ENCODE measurements at places on chromosomes 5 and 9.

- no peak for DNase-seq
Measured at GRCh38 chr9:138022121-138022741, 144.6 kb downstream of the CACNA1B start.

- no peak for DNase-seq
Measured at GRCh38 chr5:115531787-115532367, 12.7 kb downstream of the FEM1C start.

DNA sequence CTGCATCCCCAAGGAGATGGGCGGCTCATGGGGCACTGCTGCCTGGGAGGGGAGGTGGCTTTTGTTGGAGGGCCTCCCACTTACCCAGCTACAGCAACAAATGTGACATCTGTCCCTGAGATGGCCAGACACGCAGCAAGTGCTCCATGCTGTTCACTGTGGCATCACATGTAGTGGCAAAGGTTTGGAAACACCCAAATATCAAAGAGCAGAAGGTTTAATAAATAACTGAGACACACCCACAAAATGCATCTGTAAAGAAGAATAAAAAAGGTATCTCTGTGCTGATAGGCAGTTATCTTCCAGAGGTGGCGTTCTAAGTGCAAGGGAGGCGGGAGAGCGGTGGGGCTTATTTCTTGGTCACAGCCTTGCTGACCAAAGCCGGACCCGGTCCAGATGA lies 23.3 kb upstream of the CLPTM1L start:
- DNase-seq: no peak

DNA sequence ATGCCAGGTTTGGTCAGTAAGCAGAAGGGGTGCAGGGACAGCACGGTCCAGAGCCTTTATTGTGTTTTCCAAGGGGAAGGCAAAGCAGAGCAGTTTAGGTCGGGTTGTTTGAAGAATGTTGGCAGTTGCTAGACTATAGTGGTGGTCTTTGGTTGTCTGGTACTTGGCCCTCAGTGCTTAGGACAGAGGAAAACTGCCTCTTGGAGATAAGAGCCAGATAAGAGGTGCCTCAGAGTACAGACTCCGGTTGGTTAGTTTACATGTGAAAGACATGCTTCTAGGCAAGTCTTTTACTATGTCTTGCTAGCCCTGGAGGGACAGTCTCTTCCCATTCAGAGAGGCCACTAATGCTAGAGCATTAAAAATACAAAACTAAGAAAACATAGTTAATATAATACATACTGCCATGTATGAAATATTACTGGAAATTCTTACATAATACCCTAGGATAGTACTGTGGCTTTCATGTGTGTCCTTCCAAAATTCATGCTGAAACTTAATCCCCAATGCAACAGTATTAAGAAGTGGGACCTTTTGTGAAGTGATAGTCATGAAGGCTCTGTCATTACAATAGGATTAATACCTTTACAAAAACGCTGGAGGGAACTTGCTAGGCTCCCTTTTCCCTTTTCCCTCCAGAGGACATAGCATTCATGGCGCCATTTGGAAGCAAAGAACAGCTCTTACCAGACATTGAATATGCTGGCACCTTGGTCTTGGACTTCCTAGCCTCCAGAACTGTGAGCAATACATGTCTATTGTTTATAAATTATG lies 280.4 kb downstream of the TMEM167A start:
- no peak for DNase-seq

- DNase-seq: no peak
Measured at GRCh38 chr5:38892363-38892762, 46.6 kb downstream of the OSMR start.

DNA sequence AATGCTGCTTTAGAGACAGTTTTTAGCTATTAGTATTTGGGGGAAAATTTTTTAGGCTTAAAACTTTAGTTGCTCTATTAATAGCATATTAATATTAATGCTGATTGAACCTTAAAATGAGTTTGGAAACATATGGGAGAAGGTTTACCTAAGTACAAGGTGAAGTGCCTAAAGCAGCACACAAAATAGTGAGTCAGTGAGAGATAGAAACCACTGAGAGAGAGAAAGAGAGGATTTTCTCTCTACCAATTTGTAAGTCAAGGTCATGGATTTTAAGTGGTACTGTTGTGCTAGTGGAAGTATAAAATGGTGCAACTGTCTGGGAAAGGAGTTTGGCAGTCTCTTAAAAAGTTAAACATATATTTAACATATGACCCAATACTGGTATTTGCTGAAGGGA lies 64.9 kb downstream of the MARCHF3 start:
- DNase-seq: no peak

DNA sequence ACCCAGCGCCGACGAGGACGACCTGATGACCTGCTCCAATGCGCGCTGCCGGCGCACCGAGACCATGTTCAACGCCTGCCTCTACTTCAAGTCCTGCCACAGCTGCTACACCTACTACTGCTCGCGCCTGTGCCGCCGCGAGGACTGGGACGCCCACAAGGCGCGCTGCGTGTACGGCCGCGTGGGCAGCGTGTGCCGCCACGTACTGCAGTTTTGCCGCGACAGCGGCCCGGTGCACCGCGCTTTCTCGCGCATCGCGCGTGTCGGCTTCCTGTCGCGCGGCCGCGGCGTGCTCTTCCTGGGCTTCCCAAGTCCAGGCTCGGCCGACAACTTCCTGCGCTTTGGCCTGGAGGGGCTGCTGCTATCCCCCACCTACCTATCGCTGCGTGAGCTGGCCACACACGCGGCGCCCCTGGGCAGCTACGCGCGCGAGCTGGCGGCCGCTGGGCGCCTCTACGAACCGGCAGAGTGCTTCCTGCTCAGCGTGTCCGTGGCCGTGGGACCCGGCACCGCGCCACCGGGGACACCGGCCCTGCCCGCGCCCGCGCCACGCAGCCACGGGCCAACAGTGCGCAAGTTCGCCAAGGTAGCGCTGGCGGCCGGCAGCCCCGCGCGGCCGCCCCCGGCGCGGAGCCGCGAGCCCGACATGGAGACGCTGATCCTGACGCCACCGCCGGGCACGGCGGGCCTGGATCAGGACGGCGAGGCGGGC lies 2.7 kb upstream of the PHPT1 start:
- no peak for DNase-seq

DNA sequence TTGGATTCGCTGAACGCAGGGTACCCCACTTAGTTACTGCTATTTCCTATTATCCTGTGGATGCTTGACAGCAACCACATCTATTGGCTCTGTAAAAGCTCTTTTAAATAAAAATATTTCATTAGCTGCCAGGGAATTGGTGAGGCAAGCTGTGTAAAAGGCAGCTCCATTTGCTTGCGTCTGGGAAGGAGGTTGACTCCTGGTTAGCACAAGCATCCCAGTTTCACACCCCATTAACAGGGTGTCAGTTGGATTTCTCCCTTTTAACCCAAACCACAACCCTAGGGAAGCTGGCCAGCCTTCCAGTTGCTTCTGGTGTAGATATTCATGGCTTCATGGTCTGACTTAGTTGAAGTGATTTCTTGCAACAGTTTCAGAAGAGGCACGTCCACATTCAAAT lies 151.0 kb downstream of the GPBP1 start:
- no peak for DNase-seq

DNA sequence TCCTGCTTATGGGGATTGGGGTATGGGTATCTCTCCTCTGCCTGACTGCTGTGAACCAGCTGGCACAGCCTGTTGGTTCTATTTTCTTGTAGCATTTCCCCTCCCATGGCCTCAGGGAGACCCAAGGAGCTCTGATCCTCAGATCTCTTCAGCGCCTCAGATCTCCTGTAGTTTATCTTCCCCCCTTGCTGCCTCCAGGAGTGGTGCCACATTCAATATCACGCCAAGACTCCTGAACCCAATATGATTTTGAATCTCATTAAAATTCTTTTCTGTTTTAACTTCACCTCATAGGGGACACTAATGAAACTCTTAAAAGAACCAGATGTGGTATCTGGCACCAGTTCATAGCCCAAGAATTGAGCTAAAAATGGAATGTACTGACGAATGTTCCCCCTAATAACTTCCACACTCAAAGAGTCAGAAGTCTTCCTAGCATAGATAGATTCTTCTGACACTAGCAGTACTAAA lies 59.6 kb upstream of the LIFR start:
- DNase-seq: no peak

- no peak for DNase-seq
Measured at GRCh38 chr5:143558048-143558447, 154.6 kb upstream of the NR3C1 start.

- no peak for DNase-seq
Measured at GRCh38 chr5:26843677-26844076, 194.7 kb downstream of the CDH9 start.

GRCh38 chr9:8074713-8075286 lies 275.2 kb upstream of the DMAC1 start:
- DNase-seq: no peak

DNA sequence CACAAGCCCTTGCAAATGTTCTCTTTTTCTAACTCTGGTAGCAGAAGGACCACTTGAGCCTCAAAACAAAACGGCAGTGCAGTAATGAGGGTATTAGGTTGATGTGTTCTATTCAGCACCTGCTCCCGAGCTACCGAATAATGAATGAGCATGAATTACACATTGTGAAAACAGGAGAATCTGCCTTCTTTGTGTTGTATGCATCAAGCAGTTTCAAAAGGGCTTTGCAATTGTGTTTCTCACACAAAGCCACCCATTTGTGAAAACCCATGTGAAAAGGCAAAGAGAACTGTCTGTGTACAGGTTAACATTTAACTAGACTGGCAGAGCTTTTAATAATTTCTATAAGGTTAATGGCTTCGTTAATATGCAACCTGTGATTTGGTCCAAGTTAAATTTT lies 97.8 kb downstream of the STK32A start:
- DNase-seq: peak; percentile 45

DNA sequence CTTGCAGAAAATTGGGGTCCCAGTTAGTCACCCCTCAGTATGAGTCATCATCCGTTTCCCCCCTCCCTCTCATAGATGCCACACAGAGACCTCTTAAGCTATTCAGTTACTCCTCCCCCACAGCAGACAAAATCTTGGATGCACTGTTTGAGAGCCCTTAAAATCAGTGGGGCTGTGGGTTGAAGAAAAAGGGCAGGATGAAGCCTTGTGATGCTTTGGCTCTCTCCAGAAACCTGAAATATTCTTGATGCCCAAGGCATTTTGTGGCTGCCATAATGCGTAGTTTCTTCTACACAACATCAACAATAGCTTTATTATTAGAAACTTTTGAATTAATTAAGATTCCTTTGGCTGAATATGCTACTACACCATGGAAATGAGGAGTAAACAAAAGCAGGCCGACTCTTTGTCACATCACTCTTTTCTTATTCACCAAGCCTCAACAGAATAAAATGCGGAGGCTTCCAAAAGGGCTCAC lies 133.8 kb downstream of the MRPS30 start:
- DNase-seq: no peak

DNA sequence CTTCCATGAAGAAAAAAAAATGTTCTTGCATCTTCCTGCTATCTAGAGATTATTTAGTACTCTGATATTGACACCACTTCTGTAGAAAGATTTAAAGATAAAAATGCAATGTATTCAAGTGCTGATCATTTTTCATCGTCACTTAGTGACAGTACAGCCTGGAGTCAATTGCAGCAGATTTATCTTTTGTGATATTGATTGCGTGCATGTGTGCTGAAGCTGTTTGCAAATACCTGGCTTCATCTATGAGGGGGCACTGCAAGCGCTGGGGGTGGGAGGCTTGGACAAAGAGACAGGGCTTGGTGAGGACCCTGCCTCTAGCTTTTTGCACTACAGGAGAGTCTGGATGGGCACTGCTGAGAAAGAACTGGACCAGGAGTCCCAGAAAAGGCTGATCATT lies 38.0 kb upstream of the MED27 start:
- DNase-seq: no peak

DNA sequence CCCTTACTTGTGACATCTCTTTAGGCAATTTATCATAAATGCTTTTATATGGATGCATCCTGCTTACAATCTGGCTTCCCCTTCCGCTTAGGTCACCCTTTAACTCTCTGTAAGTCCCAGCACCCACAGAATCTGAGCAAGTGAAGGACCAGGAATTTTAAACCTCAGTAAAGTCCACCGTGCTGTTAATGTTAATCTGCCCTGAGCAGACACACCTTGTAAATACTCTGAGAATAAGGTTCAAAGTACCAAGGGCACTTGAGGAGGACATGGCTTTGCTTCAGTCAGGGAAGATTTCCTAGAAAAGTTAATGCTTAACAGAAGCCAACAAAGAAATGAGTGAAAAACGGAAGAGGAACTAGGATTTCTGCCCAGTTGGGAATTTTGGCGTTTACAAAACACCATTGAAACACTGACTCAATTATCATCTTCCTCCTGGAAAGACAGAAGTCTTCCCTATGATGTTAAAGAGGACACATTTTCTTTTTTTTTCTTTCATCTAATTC lies 26.4 kb upstream of the TTC39B start:
- no peak for DNase-seq

All from NCI-H187 (cell line).